ENCODE measurements at places on chromosomes 3 and 15.

DNA sequence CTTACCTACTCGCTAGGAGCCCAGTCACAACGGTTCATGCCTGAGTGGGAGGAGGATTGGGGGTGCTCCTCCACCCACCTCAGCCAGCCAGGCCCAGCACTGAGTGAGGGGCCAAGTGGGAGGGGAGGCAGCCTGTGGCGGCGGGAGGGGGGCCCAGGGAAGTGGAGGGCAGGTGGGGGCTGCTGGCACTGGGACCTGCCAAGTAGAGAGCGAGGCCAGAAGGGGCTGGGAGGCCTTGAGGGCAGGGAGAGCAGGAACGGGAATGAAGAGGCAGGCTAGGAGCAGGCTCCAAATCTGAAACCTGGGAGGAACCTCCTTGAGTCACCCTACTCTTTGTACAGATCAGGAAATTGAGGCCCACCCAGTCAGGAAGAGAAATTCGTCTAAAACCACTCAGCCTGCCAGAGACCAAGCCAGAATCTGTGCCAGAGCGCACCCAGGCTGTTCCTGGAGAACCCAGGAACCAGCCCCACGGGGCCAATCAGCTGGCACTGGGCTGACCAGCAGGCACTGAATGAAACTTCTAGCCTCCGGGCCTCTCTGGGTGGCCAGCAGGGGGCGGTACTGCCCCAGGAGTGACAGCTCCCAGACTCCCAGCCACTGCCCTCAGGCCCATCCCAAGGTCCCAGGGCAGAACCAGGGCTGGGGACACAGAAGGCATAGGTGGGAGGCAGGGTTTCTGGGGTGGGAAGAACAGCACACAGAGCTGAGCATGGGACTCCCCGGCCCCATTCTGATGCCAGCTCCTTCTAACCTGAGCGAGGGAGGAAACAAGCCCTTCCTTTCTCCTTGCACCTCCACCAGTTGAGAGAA lies 14.8 kb upstream of the CYP11A1 start:
- no peak for DNase-seq

- no peak for DNase-seq
Observed at GRCh38 chr3:15486979-15487378, 34.5 kb downstream of the COLQ start.

DNA sequence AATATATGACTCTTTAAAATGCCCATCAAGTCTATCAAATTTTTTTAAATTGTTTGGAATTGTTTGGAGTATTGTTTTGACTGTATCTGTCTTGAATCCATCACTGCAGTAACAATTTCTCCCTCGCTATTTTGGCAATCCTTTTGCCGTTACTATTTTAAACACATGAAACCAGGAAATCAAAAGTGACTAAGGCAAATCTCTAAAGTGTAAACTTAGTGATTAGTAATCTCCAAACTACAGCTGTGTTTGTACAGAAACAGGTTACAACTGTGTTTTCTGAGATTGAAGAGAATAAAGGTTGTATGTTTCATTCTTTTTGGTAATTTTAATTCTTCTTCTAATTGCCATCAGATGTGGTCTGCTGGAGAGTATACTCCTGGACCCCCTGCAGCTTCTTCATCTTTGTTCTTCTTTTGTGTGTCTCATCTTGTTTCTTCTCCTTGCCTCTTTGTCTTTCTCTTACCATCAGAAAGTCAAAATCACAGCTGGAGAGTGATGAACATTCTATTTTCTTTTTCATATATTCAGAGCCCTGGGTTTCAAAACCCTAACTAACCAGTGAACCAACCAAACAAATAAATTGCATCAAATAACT lies 465.4 kb downstream of the RBMS3 start:
- no peak for DNase-seq

GRCh38 chr3:64916937-64917336 lies 229.1 kb upstream of the ADAMTS9 start:
- no peak for DNase-seq

- DNase-seq, result no peak
Observed at GRCh38 chr15:55279746-55280351, 9.8 kb downstream of the RAB27A start.

GRCh38 chr3:110579840-110580550 lies 491.6 kb upstream of the NECTIN3 start:
- DNase-seq, result no peak

- peak; percentile 18 for DNase-seq
Observed at GRCh38 chr15:71800835-71801745, 9.3 kb upstream of the NR2E3 start.

DNA sequence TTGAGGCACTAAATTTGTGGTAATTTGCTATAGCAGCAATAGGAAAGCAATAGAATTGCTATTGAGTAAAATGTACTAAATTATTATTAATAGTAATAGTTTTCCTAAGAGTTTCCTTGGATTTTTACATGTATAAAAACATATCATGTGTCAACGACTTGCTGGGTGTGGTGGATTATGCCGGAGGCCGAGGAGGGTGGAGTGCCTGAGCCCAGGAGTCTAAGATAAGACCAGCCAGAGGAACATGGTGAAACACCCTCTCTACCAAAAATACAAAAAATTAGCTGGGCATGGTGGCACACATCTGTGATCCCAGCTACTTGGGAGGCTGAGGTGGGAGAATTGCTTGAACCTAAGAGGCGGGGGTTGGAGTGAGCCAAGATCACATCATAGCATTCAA lies 749.9 kb downstream of the TBL1XR1 start:
- DNase-seq, result no peak

DNA sequence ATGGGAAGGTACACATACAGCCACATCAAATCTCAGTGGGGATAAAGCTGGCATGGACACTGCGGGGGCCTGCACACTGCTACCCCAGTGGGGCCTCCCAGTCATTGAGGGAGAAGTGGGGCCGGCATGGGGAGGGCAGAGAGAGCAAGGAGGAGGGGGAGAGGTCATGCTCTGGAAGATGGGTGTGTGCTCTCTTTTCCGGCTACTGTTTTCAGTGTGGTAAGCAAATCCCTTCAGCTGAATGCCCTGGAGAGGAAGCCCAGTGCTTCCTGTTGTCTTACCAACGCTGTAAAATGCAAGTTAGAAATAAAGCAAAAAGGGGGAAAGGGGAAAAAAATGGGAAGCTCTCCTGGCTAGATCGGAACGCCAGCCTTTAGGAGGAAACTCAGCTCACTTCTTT lies 30.8 kb downstream of the NRROS start:
- DNase-seq, result no peak
